ENCODE measurements at places on chromosomes 4 and X.

GRCh38 chr4:112898357-112899141, 150.9 kb upstream of the ANK2 start:
- no peak for DNase-seq

- no peak for DNase-seq
These were observed 15.4 kb downstream of the AFP start for GRCh38 chr4:73451404-73451803.

DNA sequence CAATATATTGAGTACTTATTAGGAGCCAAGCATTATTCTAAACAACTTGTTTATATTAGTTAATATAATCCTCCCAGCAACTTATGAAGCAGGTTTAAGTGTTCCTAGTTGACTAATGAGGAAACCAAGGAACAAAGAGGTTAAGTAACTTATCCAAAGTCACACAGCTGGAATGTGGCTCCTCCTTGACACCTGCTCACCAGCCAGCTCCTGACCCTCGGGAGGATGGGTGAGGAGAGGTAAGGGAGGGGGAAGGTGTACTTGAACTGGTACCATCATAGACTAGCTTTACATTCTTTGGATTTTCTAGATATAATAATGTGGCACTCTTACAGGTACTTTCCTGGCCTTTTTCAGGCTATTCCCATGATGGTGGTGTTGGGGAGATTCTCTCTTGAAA, 50.7 kb downstream of the ARHGEF38 start:
- no peak for DNase-seq

- DNase-seq = no peak
These were observed 10.3 kb downstream of the PHKA2 start for GRCh38 chrX:18973527-18974192.

- no peak for DNase-seq
These were observed 16.8 kb downstream of the SH3BP2 start for GRCh38 chr4:2809610-2810180.

DNA sequence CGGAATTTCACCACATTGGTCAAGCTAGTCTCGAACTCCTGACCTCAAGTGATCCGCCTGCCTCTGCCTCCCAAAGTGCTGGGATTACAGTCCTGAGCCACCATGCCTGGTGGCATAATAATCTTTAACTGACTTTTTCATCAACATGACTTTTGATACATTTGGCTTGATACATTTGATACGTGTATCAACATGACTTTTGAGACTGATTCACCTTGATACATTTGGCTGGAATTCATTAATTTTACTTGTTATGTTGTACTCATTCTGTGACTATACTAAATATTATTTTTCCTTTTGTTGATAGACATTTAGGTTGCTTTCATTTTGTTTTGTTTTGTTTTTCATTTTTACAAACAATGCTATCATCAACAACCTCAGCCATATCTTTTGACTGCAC, 6.3 kb downstream of the TMEM154 start:
- DNase-seq = no peak

DNA sequence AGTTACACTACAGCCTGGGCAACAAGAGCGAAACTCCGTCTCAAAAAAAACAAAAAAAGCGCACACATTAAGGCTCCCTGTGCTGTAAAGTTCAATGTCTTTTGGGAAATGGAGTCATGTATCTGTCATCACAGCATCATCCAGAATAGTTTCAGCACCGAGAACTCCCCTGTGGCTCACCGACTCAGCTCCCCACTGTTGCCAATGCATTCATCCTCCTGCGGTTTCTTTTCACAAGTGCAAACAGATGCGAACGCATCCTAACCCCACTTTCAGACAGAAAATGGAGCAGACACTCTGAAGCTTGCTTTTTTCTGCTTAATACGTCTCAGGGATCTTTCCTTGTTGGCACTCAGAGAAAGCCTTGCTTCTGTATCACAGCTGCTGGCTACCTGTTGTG, 13.8 kb upstream of the SH3TC1 start:
- DNase-seq = no peak

- DNase-seq = no peak
These were observed 76.9 kb upstream of the GPM6B start for GRCh38 chrX:13893826-13894225.

- no peak for DNase-seq
These were observed 248.6 kb upstream of the BOD1L1 start for GRCh38 chr4:13876131-13876530.

DNA sequence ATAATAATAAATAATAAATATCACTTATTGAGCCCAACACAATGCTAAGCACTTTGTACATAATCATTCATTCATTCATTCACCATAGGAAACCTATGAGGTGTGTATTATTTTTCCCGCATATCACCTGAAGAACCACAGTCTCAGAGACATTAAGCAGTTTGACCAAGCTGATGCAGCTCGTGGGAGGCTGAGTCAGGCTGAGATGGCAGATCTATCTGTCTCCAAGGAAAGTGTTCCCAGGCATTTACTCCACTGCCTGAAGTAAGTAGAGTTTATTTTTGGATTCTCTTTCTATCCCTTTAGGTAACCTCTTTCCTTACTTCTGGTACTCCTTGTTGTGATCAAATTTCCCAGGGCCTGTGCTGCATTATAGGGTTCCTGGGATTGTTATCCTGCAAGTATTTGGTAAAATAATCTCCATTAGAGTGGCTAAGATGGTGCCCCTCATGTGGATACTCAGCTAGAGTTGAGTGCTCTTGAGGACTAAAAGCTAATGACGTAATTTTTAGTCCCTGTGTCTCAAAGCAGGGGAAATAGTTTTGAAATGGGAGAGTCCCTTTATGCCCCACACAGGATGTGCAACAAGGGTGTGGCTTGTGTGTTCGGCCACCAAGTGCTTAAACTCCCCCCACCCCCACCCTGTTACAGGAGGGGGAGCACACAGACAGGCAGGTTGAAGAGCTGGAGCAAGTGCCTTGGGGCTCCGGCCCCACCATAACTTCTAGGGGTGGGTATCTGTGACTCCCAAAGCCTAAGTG, 467.0 kb downstream of the STIM2 start:
- no peak for DNase-seq

DNA sequence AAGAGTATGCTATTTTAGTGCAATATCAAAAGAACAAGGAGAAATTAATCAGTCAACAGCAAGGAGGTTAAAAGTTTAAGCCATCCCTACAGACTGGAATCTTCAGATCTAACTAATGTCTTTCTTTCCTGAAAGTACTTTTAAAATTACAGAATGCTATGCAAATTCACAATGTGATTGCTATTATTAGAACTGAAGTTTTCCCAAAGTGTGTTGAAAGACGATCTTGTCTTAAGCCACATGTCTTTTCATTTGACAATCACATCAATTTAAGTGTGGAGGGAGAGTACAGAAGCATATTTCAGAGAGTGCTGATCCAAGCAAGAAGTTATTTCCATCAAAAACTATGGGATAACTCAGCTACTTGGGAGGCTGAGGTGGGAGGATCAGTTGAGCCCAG, 64.7 kb upstream of the TNIP3 start:
- no peak for DNase-seq

DNA sequence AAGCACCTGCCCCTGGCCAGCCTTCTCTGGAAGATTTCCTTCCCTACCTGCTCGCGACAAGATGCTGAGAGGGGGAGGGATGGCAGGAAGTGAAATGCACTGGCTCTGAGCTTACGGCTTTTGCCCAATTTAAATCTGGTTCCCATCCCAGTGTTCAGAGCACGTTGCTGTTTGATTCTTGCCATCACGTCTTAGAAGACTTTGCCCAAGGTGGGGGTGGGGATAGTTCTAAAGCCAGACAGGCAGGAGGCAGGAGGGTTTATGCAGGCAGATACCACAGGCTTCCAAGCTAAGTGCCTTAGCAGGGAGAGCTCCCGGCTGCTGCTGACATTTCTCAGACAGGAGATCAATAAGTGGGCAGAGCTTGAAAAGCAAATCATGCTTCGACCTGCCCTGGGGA, 393.9 kb downstream of the MID1IP1 start:
- no peak for DNase-seq

DNA sequence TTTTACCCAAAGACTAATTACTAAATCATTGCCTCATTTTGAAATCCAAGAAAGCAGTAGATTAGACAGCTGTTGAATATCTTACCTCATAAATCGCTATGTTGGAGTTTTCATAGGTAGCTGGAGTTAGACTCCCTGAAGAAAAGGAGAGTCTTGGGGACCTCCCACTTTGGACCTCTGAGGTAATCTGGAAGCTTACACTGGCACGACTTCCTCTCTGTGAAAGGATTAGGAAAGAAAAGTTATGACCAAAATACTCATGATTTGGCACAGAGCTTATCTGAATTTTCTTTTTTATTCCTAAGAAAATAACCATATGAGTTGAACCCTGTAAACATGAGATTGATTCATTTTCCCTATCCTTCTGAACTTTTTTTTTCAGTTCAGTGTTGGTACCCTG, 40.6 kb downstream of the GUCY2F start:
- DNase-seq = no peak

GRCh38 chr4:4838051-4838935, 21.2 kb upstream of the MSX1 start:
- no peak for DNase-seq

DNA sequence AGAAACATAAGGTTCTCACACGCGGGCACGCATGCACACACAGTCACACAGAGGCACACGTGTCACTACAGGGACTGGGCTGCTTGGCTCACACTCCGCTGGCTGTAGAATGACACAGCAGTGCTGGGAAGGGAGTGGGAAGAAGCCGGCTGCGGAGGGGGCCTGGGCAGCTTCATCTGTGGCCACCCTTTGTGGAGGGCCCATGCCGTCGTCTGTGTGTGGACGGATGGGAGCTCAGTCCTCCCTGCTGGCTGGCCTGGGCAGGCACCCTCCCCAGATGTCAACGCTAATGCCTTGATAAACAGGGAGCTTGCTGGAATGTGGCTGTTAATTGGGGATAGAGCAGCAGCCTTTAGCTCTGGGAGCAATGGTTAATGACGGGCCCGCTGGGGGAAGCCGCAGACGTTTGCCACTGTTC, 621.1 kb downstream of the BCOR start:
- DNase-seq = no peak

DNA sequence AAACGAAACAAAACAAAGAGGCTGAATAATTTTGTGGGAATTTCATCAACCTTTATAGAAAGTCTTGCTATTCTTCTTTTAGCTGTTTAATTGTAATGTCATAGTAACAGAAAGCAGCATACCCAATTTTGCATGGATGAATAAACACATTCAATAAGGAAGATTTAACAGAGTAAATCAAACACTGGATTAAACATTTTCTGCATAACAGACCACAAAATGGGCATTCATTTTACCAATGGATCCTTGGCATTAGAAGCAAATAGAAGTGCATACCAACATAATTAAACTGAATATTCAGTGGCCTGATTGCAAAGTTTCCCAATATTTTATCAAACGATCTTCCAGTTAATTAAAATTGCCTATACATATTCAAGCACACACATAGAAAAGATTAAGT, 4.4 kb upstream of the CHM start:
- DNase-seq = no peak

- no peak for DNase-seq
These were observed 140.4 kb downstream of the MID1IP1 start for GRCh38 chrX:38941675-38942074.

DNA sequence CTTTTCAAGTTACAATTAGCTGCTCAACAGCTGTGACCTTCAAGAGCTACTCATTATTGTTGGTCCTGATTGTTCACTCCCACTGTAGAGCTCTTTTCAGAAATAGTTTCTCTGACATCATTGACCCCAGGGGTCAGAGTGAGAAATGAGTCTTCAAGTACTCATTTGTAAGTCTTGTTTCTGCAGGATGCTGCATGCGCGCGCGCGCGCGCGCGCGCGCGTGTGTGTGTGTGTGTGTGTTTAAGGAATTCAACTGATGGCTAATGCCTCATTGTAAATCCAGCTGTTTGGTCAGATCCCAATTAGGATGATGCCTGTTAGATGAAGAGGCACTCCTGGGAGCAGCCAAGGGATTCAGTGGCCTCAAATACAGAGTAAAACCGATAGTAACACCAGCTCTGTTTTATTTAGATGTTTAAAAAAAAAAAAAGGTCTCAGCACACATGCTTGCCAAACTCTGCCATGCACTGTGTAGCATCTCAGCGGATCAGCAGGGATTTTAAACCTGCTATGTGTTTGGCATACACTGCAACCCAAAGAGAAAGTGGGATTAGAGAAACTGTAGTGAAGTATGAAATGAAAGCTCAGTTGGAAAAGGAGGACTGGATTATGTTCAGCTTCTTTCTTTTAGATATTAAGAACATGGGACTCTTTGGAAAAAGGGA, 332.3 kb downstream of the ADGRL3 start:
- DNase-seq = no peak

Data from activated CD4-positive, alpha-beta T cell treated with anti-CD3 and anti-CD28 coated beads, Interleukin-10, Interleukin-2, amounts not matched to agents 100 ng/mL and 50 ng/mL, durations not matched to agents 16 hours and 8 hours (primary cell).